ENCODE measurements at places on chromosomes 16 and 17.

DNA sequence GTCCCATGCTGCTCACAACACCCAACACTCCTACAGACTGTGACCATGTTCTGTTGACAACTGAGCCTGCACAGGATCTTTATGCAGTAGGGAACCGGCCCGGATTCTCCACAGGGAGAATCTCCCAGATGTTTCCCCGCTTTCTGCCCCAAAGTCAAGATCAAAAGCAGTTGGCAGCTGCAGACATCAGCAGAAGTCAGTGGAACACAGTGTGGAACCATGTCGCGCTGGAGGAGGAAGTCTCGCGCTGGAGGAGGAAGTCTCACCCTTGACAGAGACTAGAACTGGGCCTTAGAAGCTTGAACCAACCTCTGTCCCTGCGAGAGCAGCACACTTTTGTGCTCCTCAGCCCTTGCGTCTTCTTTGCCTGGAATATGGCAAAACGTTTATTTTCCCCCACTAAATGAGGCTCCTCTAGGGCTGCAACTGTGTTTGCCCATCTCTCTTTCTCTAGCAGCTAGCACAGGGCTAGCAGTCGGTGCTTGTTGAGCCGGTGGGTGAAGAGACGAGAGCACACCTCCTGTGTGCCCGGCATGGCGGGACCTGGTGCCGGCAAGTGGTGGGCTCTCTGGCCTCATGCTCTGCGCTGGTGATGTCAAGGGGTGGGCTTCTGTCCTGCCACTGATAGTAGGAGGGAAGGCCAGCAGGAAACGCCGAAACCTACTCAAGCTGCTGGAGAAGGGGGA is 2.1 kb upstream of the MRC2 start:
- no peak for DNase-seq

GRCh38 chr16:77540646-77541045 is 105.8 kb upstream of the ADAMTS18 start:
- no peak for DNase-seq

GRCh38 chr16:84459941-84460405 is 44.5 kb downstream of the MEAK7 start:
- DNase-seq, result no peak

DNA sequence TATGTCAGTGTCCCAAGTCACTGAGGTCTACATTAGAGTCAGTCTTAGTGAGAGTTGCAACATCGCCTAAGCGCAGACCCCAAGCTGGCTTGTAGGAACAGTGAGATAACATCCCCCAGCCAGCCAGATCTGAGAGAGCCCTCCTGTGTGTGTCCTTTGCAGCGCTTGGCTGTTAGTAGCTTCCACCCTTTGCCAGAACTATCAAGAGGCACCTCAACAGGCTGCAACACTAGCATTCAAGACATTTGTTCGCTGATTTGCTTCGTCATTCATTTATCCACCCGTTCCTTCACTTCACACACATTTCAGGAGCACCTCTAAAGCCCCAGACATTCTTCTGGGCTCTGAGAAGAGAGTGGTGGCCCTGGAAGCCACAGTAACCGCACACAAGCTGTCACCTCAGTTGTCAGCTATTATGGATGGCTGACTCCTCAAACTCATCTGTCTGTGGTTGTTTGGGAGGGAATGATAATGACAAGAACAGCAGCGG is 289.6 kb downstream of the WWOX start:
- no peak for DNase-seq

DNA sequence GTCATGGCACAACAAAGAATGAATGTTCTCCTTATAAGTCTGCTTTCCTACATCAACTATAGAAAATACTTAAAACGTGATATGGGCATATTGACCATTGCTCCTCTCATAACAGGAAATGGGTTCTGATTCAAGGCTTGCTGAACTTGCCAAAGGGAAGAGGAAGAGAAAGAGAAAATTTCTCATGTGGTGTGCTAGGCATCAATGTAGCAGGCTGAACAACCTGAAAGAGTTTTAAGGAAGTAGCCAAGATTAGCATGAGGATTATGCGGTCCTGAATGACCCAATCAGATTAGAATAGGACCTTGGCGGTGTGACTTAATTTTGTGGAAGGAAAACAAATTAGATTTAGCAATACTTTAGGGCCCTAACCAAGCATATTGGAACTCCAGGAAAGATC is 617.7 kb upstream of the CDH11 start:
- no peak for DNase-seq

DNA sequence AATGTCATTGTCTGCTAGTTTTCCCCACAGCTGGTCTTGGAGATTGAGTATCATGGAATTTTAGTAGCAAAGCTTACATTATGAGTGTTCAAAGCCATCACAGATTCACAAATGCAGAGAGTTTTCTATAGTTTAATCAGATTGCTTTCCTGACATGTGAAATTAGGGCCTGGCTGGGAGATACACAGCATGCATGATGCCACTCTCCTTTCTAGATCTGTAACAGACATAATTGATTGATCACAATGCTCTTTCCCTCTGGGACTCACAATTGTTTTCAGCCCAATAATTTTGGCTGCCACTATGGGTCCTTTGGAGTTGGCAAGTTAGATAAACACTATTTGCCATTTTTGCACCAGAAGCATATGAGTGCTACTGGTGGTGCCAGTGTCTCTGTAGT is 132.5 kb downstream of the SPACA3 start:
- no peak for DNase-seq

- DNase-seq, result no peak
These were observed 6.2 kb downstream of the RHBDL3 start for GRCh38 chr17:32271844-32272243.

GRCh38 chr17:62680541-62681052 is 53.1 kb downstream of the MRC2 start:
- DNase-seq, result no peak

DNA sequence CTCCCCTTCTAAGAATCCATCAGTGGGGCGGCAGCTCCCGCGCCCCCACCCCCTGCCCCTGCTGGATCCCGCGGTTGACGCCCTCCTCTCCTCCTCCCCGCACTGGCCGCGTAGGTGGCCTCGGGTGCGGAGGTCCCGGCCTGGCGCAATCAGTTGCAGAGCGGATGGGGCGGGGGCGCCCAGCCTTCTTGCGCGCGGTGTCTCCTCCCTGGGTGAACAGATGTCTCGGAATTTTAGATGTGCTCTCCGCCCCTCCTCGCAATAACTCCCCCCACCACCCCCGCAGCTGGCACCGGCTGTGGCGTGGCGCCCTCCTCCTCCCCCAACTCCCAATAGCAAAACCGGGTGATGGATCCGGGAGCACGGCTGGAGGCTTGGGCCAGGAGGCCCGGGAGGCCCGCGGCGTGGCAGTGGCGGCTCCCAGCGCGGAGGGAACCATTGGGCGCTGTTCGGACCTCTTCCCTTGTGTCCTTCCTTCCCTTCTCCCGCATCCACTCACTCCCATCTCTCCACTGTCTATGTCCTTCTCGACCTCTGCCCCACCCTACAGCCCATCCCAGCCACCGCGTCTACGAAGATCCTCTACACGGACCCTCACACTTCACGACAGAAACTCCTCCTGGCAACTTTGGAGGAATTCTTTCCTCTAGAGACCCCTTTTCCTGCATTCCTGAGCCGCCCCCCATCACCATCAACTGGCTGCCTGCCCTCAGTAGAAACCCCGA is 11.0 kb downstream of the NEUROD2 start:
- DNase-seq, result no peak

DNA sequence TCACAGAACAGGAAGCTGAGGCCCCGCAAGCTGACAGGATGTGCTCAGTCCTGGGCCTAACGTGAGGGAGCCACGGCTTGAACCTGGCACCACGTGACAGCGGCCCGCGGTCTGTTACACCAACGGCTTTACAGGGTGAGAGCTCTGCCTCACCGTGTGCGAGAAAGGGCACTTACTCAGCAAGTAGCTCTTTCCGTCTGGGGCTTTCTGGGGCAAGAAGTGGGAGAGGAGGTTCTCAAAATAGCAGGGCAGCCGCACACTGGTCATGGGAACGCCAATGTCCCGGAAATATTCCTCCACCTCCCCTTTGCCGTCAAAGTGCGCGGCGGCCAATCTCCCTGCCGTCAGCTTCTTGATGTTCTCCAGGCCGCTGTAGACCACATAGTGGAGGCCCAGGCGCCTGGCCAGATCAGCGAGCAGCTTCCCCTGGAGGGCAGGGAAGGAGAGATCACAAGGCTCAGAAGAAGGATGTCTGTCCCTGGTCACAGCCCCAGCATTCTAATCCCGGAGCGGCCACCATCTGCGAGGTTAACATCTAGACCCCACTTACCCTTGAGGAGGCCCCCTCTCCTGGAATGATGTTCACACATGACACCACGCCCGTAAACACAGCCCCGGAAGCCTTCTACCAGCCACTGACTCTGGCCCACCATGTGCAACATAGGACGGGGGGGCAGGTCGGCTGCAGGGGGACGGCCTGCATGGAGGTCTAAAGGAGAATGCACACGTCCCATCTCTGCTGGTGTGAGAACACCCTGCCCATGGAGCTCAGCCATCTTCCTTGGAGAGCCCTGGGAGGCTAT is 8.2 kb downstream of the NMRAL1 start:
- DNase-seq, result no peak

GRCh38 chr17:29168079-29168758 is 12.0 kb downstream of the MYO18A start:
- no peak for DNase-seq

DNA sequence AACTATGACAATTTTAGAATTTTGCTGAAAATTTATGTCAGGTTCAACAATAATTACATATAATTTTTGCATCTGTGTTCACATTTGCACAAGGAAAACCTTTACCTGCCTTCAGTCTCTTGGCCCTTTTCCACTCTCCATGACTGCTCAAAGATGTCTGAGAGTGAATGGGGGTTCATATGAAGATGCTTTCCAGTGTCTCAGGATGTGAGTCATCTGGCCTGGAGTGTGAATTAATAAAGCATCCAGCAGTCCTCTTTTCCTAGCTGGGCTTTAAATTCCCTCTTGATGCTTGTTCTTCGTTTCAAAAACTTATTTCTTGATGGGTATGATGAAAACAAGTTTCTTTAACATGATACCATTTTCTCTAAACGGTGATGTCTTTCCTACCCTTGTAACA is 99.9 kb downstream of the CDK5R1 start:
- peak; percentile 23 for DNase-seq

DNA sequence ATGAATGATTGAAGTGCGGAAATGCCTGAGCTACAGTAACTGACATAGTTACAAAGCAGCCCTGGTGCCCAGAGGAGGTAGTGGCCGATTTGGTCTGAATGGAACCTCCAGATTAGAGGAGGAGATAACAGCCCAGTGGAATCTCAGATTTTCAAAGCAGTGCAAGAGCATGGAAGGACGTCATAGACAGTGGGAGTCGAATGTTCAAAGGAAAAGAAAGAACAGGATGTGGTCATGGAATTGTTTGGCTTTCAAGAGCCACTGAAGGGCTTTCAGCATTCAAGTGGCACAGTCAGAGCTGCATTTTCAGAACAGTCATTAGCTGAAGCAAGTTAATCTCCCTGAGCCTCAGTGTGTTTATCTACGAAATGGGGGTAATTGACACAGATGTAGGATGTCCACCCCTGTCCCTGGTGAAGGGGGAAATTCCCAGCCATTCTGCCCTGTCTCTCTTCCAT is 104.6 kb upstream of the CACNG3 start:
- DNase-seq, result no peak

DNA sequence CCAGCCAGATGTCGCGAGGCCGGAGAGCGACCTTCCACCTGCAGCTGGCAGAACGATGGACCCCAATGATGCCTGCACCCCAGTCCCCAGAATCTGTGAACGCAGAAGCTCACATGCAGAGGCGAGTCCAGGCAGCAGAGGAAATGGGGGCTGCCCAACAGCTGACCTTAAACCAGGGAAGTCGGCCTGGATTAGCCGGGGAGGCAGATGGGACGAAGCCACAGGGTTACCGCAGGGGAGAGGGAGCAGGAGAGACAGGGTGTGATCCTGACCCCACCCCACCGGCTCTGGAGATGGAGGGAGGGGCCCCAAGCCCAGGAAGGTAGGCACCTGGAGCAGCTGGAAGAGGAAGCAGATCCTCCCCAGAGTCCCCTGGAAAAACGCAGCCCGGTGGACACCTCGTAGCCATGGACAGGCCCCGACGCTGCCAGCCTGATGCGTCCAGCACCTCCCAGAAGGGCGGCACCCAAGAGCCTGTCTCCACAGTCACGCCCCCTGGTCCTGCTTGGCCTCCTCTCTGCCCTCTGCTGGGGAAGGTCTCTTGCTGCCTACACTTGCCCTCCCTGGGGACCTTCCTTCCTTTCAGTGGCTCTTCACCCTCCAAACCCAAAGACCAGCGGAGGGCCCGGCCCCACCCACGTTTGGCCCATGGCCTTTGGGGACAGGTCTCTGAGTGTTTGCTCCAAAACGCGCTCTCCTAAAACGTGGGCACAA is 37.3 kb downstream of the PIEZO1 start:
- DNase-seq, result no peak

DNA sequence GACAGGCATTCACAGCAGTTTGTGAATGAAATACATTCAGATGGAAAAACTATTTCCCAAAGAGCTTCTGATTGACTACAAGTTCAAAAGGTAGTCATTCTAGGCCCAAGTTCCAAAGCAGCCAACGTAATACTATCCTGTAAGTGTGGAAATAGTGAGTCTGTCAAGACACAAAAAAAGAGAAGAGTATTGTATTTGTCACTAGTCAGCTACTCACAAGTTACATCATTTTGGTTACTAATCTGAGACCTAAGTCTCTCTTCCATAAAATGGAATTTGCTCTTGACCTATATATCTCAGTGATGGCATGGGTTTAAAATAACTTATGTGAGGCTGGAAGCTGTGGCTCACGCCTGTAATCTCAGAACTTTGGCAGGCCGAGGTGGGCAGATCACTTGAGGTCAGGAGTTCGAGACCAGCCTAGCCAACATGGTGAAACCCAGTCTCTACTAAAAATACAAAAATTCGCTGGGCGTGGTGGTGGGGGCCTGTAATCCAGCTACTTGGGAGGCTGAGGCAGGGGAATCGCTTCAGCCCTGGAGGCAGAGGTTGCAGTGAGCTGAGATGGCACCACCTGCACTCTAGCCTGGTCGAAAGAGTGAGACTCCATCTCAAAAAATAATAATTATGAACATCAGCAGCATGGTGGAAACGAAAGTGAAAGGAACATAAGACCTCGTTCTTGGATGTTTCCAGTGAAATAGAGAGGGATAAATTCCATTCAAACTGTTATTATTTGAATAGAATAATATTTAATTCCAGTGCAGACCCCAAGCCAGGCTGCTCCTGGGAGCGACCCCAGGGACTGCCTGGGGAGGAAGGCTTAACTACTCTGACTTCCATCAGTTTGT is 2.9 kb downstream of the CMC2 start:
- no peak for DNase-seq

- DNase-seq, result no peak
These were observed 15.8 kb downstream of the TMC6 start for GRCh38 chr17:78112518-78113471.

- no peak for DNase-seq
These were observed 21.4 kb downstream of the RPS6KB1 start for GRCh38 chr17:59914274-59914854.

- DNase-seq, result no peak
These were observed 103.8 kb downstream of the ANKRD11 start for GRCh38 chr16:89386306-89387185.

DNA sequence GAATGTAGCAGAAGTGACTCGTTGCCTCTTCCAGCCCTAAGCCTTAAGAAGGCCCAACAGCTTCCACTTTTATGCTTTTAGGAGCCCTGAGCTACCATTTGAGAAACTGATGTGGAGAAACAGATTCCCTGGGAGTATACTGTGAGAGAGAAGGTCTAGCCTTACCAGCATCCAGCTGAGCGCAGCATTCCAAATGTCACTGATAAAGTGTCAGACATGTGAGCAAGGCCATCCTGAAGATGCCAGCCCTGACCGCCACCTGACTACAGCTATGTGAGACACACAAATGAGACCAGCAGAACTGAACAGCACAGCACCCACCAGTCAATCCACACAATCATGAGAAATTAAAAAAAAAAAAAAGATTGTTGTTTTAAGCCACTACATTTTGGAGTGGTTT is 18.6 kb upstream of the MED13 start:
- no peak for DNase-seq
